ENCODE measurements at places on chromosomes 7 and 10. TPM values are rescaled to one million over a fixed set of nuclear protein-coding genes. Genes with fewer than 3 reads are reported as not detected.

ABHD11 gene
- 9.4 TPM for total RNA-seq

SCIN gene
- 0.05 TPM for total RNA-seq

FAM131B gene
- total RNA-seq = 1.7 TPM

REEP3 gene
- total RNA-seq = 11.2 TPM

NKX1-2 gene
- not detected for total RNA-seq

DNA sequence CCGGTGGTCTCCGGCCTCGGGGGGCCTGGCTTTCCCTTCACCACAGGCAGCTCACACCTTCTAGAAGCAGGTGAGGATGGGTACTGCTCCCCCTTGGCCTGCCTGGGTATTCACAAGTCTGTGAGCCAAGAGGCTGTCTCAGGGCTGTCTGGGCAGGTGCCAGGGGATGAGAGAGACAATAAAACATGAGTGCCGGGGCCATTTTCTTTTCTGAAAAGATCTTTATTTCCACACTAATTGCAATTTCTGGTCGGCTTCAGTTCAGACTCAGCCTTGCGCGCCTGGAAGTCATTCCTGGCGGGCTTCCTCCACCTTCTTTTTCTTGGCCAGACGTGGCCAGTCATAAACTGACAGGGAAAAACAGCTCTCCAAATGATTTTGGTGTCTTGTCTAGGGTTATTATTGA lies 171.2 kb downstream of the ARHGAP12 start:
- peaks cover 18% of the 10 kb centered on the region for H3K4me1 ChIP-seq
- no peak overlapping the region for H3K27ac ChIP-seq

- H3K27ac ChIP-seq = no peak overlapping the region
- peaks cover 13% of the 10 kb centered on the region for H3K36me3 ChIP-seq
- no peak overlapping the region for H3K4me3 ChIP-seq
These were observed 3.3 kb upstream of the FAS start for GRCh38 chr10:88987243-88987725.

DNA sequence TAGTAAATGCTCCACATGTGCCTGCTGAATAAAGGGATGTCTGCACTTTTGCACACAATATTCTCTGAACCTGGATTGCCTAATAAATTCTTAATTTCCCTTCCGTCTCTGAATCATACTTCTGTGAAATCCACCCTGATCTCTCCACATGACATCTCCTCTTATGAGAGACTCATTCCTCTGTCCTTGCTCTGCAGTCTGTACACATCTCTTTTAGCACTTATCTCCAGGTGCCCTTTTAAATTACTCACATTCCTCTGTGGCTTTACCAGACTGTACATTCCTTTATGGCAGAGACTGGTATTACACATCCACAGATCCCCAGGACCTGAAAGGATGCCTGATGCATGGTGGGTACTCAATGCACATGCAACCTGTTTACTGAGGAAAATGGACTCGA lies 527.6 kb downstream of the PHTF2 start:
- H3K27ac ChIP-seq = no peak overlapping the region
- no peaks in the 10 kb centered on the region for H3K27me3 ChIP-seq
- no peaks in the 10 kb centered on the region for H3K36me3 ChIP-seq
- DNase-seq = no peak

DNA sequence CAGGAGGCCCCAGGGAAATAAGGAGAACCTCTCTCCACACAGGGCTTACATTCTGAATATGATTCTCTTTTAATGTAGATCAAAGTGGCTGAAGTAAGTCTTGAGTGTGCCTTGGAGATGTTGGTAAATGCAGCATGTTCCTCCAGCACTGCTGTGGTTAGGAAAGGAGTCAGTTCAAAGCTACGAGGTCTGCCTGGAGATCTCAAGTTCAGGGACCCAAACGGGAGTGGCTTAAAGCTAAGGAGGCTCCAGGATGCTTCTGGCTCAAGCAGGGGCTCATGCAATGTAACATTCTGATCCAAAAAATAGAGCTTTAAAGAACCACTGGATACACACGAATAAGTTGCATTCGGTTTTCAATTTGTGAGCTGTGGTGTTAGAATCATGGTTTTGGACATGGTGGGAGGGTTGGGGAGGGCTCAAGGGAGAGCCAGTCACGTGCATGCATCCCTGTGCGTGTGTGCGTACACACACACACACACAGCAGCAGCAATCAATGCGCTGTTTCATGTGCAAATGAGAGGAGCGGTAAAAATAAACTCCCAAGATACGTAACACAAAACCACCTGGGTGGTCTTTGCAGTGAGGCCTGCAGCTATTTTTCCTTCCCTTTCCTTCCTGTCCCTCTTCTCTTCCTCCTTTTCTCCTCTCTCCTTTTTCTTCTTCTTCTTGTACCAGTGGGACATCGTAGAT lies 70.5 kb downstream of the AOAH start:
- H3K4me1 ChIP-seq = peaks cover 18% of the 10 kb centered on the region
- no peak overlapping the region for H3K4me3 ChIP-seq
- H3K27ac ChIP-seq = no peak overlapping the region
- no peaks in the 10 kb centered on the region for H3K27me3 ChIP-seq

- DNase-seq = no peak
- no peaks in the 10 kb centered on the region for H3K36me3 ChIP-seq
- H3K4me1 ChIP-seq = peaks cover 12% of the 10 kb centered on the region
- H3K4me3 ChIP-seq = peak overlapping the region; percentile 34
These were observed 4.4 kb downstream of the UNC5B start for GRCh38 chr10:71216751-71217265.

- H3K4me3 ChIP-seq = no peak overlapping the region
- DNase-seq = no peak
- peaks cover 1% of the 10 kb centered on the region for H3K4me1 ChIP-seq
- no peaks in the 10 kb centered on the region for H3K36me3 ChIP-seq
These were observed 183.6 kb upstream of the GDF10 start for GRCh38 chr10:47116445-47116844.

DNA sequence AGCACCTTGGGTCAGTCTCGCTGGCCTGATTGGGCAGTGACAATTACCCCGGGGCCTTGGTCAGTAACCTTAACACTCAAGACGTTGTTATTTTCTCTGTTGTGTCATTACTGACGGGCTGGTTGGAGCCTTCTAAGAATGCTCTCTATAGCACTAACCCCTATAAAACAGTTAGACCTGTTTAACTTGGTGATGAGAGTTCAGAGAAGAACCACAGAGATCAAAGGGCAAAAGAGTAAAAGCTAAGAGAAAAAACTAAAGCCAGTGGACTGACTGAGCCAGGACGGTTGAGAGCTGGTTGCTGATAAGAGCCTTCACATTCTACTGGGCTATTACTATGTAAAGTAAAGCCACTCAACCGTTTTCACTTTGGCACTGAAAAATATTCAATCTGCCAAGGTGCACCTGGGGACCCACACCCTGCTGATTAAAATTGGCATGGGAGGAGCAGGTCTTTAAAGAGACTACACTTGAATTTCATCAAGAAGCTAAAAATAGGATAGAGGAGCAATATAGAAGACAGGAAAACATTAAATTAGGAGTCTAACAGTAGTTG lies 13.6 kb upstream of the ITGB1 start:
- H3K27ac ChIP-seq = no peak overlapping the region
- H3K27me3 ChIP-seq = no peaks in the 10 kb centered on the region

DNA sequence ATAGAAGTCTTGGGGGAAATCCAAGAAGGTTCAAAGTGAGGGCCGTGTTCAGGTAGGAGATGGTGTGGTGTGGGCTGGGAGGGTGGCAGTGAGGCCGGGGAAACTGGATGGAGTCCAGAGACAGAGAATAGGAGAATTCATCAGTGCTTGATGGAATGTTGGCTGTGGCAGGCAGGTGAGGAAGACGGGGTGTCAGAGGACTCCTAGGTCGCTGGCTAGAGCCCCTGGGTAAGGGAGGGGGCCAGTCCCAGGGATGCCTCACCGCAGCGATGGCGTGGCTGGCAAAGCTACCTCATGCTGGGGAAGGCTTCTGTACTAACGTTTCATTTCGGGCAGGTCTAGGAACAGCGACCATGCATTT lies 373.0 kb downstream of the RPS24 start:
- H3K36me3 ChIP-seq = no peaks in the 10 kb centered on the region
- peaks cover 11% of the 10 kb centered on the region for H3K27me3 ChIP-seq
- no peak overlapping the region for H3K27ac ChIP-seq

GRCh38 chr10:78267598-78267997 lies 233.9 kb downstream of the RPS24 start:
- no peak for DNase-seq
- H3K27ac ChIP-seq = no peak overlapping the region
- H3K4me1 ChIP-seq = no peaks in the 10 kb centered on the region
- H3K4me3 ChIP-seq = no peak overlapping the region
- H3K27me3 ChIP-seq = no peaks in the 10 kb centered on the region

DNA sequence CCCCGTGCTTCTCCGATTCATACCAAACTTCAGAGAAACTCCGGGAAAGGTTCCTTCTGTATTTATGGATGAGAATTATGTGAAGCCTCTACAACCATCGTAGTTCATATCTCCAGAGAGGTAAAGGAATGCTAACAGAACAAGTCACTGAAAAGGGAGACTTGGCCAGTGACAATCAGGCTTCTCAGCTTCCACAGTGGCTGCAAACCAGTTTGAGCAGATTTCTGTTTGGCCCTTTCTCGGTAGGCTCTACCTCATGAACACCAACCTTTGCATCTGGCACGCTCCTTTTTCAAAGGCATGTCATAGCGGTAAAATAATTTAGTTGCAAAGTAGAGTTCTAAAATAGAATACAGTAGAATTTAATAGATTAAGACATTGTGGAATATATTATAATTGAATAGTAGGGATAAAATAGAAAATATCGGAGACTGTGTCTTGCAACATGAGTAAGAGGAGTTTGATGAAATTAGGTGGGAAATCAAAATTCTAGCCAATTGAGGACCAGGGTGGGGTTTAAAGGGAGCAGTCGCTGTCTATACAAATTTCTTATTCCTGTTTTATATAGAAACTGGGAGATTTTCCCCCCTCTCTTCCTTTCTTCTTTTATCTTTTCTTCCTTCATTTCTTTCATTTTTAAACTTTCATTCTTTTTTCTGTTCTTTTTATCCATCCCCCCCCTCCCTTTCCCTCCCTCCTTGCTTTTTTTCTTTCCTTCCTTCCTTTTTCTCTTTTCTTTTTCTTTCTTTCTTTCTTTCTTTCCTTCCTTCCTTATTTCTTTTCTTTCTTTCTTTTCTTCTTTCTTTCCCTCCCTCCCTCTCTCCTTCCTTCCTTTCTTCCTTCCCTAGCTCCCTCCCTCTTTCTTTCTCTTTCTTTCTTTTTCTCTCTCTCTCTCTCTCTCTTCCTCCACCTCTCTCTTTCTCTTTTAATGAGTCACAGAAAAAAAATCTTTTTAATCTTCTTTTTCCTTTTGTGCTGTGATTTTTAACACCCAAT lies 161.5 kb upstream of the KLF6 start:
- H3K4me3 ChIP-seq = no peak overlapping the region
- peaks cover 41% of the 10 kb centered on the region for H3K4me1 ChIP-seq
- no peaks in the 10 kb centered on the region for H3K27me3 ChIP-seq
- DNase-seq = no peak
- H3K36me3 ChIP-seq = no peaks in the 10 kb centered on the region

DNA sequence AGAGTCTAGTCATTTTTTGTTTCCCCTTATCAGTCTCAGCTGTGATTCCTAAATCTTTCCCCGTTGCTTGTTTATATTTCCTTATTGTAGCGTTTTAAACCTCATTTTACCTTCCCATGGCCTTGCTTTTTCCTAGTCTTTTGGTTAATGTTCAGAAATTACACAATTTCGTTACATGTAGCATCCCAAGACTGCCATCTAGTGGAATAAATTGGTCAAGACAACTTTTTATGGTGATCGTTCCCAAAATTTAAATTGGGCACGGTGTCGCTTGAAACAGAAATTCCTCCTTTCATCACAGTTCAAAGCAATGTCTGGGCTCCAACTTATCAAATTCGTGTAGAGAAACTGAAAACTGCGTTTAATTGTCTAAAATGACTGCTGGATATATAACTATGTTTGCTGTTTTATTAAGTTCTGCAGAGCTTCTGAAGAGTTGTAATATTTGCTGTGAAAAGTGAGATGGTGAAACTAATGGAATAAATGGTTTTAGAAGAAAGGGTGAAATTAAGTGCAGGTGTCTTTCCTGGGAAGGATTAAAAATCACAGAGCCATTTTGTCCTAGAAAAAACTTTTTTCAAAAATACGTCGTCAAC lies 370.2 kb downstream of the PHF14 start:
- no peaks in the 10 kb centered on the region for H3K36me3 ChIP-seq
- peaks cover 10% of the 10 kb centered on the region for H3K27me3 ChIP-seq
- H3K4me3 ChIP-seq = no peak overlapping the region
- no peak for DNase-seq
- H3K4me1 ChIP-seq = peaks cover 4% of the 10 kb centered on the region
- no peak overlapping the region for H3K27ac ChIP-seq

DNA sequence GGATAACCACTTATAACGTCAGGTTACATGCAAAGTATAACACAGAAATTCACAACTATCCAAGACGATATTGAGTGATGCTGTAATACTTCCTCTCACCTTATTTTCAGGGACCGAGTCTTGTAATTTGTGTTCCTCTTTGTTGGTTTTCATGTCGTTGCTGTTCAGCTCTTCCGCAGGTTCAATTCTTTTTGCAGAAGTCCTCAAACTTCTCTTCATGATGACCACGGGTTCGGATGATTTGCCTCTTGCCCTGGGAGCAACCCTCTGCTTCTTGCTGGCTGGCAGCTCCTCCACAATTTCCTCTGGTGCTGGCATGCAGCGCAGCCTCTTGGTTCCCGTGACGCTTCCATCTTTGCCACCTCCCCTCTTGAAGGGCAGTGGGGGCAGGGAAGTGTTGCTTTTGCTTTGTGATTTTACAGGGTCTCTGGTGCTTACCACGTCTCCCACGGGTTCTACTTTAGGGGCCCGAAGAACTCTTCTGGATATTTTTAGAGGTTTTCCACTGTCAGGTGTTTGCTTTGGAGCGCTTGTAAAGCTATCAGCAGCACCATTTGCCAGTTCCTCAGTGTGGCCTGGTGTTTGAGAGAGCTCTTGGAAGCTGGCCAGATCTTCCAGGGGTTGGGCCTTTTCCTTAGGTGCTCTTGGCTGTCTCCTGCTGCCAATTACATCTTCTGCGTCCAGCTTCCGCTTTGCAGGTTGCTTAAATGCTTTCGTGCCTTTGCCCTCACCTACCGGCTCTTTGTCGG lies 23.6 kb downstream of the MKI67 start:
- H3K27me3 ChIP-seq = no peaks in the 10 kb centered on the region
- H3K27ac ChIP-seq = no peak overlapping the region
- H3K4me3 ChIP-seq = no peak overlapping the region
- peaks cover 17% of the 10 kb centered on the region for H3K4me1 ChIP-seq
- H3K36me3 ChIP-seq = peaks cover 52% of the 10 kb centered on the region
- no peak for DNase-seq

DNA sequence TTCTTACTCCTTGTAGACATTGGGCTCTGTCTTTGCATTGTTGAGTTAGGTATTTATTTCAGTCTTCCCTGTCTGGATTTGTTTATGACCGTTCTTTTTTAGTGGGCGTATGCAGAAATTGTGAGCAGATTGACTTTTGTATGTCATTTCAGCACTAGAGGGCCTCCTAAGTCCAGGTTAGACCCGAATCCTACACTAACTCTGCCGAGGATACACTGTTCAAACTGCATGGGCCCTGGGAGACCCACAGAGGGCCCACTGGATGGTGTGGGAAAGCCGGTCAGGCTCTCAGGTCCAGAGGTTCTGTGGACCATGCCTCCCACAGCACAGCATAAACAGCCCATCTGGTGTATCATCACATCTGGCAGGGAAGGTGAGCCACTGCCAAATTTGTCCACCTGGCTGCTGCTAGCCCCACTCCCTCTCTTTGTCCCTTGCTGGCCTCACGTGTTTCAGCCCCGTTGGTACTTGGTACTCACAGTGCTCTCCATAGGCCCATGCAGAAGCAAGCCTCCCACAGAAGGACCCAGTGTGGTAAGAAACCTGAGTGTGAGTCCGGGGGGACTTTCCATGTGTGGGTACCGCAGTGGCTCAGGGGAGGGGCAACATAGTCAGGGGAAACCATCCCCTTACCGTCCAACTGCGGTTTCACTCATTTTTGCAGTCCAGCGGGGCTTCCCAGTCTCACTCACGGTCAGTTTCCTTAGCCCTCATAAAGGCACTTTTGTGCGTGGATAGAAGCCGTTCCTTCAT lies 112.8 kb downstream of the APBB1IP start:
- H3K4me3 ChIP-seq = no peak overlapping the region
- H3K27ac ChIP-seq = no peak overlapping the region
- no peak for DNase-seq

Measured in activated naive CD4-positive, alpha-beta T cell treated with anti-CD3 and anti-CD28 coated beads for 36 hours (primary cell).